ENCODE measurements at places on chromosomes 7 and 10. TPM values are rescaled to one million over a fixed set of nuclear protein-coding genes. Genes with fewer than 3 reads are reported as not detected.
A peak's percentile ranks its signal among the peaks of the same experiment; 100 is the strongest.

Gene SAP25
- total RNA-seq, result not detected

Gene NPTX2
- total RNA-seq, result 5.1 TPM

- peak; percentile 41 for DNase-seq
These were observed 246.2 kb downstream of the SLC25A13 start for GRCh38 chr7:96075510-96076349.

DNA sequence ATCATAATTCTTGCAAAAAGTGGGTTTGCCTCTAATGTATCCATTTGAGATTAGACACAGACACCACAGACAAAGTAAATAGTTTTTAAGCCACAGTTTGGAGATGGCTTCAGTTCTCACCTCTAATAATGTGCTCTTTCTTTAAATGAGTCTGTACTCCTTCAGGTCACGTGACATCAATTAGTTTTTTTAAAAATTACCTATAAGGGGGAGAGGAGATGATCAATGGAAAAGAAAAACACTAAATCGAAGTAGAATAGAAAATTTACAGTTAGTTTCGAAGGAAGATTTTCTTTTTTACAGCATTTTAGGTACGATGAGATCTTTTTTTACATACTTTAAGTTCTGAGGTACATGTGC is 849.2 kb downstream of the KCNMA1 start:
- DNase-seq, result no peak

- no peak for DNase-seq
These were observed 491.4 kb downstream of the PLXNA4 start for GRCh38 chr7:132084776-132085388.

DNA sequence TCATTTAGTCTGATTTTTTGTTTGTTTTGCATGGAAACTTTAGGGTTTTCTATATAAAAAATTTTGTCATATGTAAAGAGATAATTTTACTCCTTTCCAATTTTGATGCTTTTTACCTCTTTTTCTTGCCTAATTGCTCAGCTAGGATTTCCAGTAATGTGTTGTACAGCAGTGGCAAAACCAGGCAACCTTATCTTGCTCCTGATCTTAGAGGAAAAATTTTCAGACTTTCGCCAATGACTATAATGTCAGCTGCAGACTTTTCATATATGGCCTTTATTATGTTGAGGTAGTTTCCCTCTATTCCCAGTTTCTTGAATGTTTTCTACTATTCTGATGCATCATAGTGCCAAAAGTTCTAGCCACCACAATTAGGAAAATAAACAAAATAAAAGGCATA is 126.3 kb downstream of the ALOX5 start:
- DNase-seq, result no peak

GRCh38 chr7:89680161-89680560 is 474.1 kb upstream of the STEAP1 start:
- DNase-seq, result no peak
